ENCODE measurements at places on chromosomes 11 and 22. TPM values are rescaled to one million over a fixed set of nuclear protein-coding genes. Genes with fewer than 3 reads are reported as not detected.

Gene MS4A7
- 188 TPM for total RNA-seq

Gene MYO7A
- total RNA-seq: 23.2 TPM

Gene ISX
- total RNA-seq: not detected

Gene CASP12
- 0.45 TPM for total RNA-seq

Gene SF1
- total RNA-seq: 302 TPM

Gene RAB36
- 3.2 TPM for total RNA-seq

Gene GGTLC3
- not detected for total RNA-seq

Gene GSTT2
- not detected for total RNA-seq

Gene OR5T2
- total RNA-seq: not detected

Gene DEFB131B
- total RNA-seq: not detected

Gene LRRN4CL
- 88.9 TPM for total RNA-seq

Gene CNTF
- total RNA-seq: 2.2 TPM

Measured in mesenteric fat pad (tissue), 1 donor.